ENCODE measurements at places on chromosomes 13 and 19.
A peak's percentile ranks its signal among the peaks of the same experiment; 100 is the strongest.

DNA sequence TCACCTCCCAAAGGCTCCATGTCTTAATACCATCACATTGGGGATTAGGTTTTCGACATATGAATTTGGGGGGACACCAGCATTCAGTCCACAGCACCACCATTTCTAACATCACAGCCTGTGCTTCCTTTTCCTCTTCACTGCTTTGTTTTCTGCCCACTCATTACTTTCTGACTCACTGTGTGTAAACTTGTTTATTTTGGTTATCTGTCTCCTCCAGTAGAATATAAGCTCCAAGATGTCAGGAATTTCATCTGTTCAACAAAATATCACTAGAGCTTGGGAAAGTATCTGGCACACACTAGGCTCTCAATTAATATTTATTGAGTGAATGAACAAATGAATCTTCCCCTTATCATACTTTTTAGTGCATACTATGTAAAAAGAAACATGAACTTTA lies 152.0 kb downstream of the NUFIP1 start:
- no peak for DNase-seq

- DNase-seq, result no peak
Measured at GRCh38 chr13:47216176-47216822, 319.4 kb upstream of the HTR2A start.

DNA sequence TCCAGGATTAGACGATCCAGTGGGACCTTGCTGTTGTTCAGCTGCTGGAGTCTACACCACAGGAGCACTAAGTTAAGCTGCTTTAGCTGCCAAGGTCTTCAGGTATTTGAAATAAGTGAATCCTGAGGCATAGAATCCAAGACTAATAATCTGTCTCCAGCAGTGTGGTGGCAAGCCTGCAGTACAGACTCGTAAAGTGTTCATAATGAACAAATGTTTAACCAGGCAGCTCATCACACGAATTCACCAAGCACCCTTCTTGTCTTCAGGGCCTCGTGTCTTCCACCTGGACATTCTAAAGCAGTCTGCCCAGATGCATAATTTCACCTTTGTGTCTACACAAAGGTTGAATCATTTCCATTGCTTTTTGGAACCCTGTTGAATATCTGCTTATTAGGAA lies 5.3 kb downstream of the ATP11A start:
- DNase-seq, result no peak

DNA sequence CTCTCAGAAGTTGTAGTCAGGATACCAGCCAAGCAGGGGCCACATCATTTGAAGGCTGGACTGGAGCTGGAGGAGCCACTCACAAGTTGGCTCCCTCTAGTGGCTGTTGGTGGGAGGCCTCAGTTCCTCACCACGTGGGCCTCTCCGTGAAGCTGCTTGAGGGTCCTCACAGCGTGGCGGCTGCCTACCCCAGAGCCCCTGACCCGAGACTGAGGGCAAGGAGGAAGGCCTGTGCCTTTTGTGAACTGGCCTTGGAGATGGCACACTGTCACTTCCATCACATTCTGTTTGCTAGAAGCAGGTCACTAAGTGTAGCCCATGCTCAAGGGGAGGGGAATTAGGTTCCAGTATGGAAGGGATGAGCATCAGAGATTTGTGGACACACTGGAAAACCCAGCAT lies 14.6 kb downstream of the GNA11 start:
- DNase-seq, result no peak

GRCh38 chr13:43153436-43154090 lies 130.2 kb downstream of the DNAJC15 start:
- no peak for DNase-seq

GRCh38 chr19:16295057-16295456 lies 29.6 kb upstream of the KLF2 start:
- no peak for DNase-seq

DNA sequence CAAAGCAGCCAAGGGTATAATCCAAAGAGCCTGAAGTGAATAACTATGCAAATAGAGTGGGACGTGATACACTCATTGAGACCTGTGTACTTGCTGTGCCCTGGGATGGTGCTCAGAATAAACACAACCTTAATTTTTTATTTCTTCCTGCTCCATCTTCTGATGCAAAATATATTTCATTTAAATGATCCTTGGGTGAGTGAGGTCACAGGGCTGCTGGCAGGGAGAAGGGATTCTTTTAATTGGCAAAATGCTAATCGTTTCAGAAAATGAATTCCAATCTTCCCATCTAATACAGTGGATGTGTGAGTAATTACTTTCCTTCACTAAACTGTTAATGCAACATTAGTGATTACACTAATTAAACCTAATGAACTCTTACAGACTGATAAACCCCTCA lies 63.5 kb downstream of the SIAH3 start:
- no peak for DNase-seq

GRCh38 chr13:27964741-27965323 lies 4.3 kb downstream of the CDX2 start:
- no peak for DNase-seq

DNA sequence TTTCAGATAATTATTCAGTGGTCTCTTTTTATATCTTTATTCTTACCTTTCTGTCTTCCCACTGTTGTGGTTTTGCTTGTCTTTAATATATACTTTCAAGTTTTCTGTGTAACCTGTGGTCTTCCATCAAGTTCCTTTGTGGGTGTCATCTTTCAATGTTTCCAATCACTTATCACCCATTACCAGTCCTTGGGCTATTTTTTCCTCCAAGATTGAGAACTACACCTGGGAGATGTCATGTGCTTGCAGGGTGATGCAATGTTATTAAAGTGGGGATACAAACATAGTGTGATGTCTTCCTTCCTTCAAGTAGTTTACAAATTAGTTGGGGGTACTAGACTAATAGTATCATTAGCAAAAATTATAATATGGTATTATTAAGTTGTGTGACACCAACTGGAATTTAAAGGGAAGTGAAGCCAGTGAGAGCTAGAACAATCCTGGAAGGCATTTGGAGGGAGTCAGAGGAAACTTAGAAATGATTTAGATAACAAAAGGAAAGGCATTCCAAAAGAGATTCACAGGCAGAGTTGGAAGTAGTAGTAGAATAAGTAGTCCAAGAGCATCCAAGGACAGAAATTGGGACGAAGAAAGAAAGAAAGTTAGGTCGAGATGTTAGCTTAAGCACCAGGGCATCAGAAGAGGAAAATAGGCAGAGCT lies 3.4 kb downstream of the FNDC3A start:
- no peak for DNase-seq

DNA sequence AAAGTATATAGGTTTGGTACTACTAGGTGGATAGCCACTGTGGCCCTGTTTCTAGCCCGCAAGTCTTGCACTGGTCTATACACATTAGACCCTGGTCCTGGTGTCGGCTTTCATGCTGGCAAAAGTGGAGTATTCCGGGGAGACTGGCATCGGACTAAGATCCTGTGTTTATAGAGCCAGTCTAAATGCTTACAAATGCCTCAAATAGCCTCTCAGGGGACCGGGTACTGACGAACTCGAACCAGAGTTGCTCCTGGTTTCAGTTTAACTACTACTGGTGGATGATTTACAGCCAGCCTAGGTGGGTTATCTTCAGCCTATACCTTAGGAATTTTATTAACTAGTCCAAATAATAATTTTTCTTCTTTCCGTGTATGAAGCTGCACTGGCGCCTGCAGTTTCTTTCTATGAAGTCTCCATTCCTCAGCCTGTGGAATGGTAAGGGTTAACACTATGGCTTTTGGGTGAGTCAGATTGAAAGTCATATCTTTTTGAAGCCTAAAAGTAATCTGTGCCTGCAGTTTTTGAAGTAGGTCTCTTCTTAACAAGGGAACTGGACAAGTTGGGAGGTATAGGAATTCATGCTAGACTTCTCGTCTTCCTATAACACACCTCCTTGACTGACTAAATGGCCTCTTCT lies 51.3 kb downstream of the OR10H4 start:
- no peak for DNase-seq

DNA sequence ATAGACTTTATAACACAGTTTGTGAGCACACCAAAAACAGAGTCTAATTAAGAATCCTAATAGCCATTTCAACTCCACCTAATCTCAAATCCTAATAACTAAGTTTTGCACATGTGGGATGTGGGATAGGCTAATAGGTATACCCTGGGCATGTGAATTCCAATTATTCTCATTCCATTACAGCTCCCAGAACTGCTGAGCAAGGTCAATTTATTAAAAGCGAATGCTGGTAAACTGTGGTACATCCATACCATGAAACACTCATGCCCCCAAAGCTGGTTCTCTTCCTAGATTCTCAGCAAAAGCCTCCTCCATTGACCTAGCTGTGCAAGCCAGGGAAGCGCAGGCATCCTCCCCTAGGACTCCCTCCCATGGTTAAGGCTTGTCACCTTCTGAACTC lies 113.8 kb downstream of the USP12 start:
- DNase-seq, result no peak

- DNase-seq, result no peak
Measured at GRCh38 chr13:65275838-65276630, 1954.1 kb downstream of the PCDH9 start.

- DNase-seq, result no peak
Measured at GRCh38 chr13:45331123-45331619, 9.8 kb downstream of the TPT1 start.

- DNase-seq, result no peak
Measured at GRCh38 chr13:37482331-37482730, 116.2 kb downstream of the POSTN start.

DNA sequence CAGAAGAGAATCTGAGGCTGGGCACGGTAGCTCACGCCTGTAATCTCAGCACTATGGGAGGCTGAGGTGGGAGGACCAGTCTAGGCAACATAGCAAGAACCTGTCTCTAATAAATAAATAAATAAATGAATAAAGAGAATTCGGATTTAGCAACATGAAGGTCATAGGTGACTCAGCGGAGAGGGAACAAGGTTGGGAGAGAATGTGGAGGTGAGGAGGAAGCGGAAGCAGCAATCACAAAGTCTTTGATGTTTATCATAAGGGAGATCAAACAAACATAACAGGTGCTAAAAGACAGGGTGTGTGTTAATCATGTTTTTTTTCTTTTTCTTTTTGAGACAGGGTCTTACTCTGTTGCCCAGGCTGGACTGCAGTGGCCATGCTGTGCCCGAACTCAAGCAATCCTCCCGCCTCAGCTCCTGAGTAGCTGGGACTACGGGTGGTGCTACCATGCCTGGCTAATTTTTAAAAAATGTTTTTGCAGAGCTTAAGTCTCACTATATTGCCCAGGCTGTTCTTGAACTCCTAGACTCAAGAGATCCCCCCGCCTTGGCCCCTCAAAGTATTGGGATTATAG lies 16.3 kb downstream of the PBX4 start:
- DNase-seq, result no peak

DNA sequence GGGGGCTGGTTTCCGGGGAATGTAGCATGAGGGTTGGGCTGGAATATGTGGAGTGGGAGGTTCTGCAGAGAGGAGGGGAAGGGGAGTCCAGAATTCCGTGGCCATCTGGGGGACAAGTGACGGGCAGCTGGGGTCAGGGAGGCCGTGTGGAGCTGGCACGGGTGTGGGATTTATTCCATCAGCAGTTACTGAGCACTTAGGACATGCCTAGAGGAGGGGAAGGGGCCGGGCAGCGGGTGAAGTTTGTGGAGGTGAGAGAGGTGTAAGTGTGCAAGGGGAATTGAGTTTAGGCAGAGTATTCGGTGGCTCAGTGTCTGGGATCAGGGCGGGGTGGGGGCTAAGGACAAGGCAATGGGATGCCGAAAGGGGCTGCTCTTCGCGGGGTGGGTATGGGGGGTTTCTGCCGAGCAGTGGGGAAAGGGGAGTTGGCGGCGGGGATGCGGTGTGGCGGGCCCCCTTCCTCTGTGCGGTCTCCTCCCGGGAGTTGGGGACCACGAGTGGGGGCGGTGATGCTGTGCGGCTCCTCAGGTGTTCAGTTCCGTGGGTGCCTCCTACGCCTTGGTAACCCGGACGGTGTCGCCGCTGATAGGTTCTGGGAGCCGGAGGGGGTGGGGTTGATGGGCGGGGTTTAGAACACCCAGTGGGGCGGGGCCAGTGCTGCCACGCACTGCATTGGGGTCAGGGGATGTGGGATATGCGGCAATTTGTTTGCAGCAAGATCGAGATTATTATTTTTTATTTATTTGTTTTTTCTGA lies 5.4 kb downstream of the CCDC61 start:
- peak; percentile 44 for DNase-seq

DNA sequence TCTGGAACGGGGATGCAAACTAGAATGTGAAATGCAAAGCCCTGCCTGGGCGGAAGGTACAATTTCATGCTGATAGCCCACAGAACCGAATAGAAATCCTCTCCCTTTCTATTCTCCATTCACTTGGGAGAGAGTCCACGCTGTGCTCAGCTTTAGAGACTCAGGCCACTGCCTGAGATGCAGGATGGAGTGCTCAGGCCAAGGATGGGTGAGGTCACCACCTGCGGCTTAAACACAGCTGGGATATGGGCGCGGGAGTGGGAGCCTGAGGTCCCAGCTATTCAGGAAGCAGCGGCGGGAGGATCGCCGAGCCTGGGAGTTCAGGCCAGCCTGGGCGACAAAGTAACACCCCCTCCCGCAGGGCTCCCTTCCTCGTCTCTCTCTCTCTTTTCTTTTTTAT lies 446 bp upstream of the ZNF83 start:
- peak; percentile 17 for DNase-seq

DNA sequence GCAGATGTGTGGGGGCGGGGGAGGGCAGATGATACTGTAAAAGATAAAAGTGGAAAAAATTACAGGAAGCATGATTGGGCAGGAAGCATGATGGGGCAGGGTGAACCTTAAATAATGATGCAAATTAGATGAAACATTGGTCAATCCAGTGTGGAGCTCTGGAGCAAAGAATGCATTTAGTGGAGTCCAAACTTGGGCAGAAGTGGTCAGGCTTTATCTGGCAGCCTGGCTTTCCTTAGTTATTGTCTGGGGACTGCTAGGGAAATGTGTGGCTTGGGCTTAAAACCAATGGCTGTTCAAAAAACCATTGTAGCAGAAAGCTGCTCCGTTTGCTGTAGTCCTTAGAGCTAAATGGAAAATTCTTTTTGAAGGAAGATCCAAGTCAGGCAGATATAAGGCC lies 1077.3 kb upstream of the MIR17HG start:
- no peak for DNase-seq

- no peak for DNase-seq
Measured at GRCh38 chr19:5690955-5691821, 1.1 kb downstream of the RPL36 start.

GRCh38 chr13:92313382-92313781 lies 913.2 kb upstream of the GPC6 start:
- no peak for DNase-seq
